Pulmonary artery endothelial cell (primary cell): ENCODE measurements at places on chromosomes 1 and 21. TPM values are rescaled to one million over a fixed set of nuclear protein-coding genes. Genes with fewer than 3 reads are reported as not detected.

GRCh38 chr1:91687452-91687851 is 186.8 kb downstream of the CDC7 start:
- no peak for DNase-seq

- no peak for DNase-seq
These were observed 31.7 kb upstream of the FNBP1L start for GRCh38 chr1:93416183-93416582.

DNA sequence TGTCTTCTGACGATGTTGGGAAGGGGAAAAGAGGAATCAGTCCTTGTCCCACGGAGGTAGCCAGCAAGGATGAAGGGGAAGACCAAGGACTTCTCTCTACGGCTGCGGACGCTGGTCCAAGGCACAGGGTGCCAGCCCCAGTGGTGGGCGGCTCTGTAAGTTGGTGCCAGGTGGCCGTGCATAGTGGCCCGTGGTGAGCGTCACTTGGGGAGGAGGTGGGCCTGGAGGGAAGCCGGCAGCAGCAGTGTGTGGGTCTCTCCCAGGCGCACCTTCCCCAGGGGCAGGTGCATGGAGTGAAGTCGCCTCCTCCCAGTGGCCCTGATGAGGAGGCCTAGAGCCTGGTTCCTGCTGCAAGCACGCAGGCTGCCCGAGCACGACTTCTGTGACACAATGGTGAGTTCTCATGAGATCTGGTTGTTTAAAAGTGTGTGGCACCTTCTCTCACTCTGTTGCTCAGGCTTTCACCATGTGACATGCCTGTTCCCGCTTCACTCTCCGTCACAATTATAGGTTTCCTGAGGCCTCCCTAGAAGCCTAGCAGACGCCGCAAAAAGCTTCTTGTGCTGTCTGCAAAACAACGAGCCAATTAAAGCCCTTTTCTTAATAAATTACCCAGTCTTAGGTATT is 43.6 kb upstream of the TIAM1 start:
- no peak for DNase-seq

GRCh38 chr1:229907884-229908638 is 159.0 kb upstream of the GALNT2 start:
- DNase-seq: no peak

DNA sequence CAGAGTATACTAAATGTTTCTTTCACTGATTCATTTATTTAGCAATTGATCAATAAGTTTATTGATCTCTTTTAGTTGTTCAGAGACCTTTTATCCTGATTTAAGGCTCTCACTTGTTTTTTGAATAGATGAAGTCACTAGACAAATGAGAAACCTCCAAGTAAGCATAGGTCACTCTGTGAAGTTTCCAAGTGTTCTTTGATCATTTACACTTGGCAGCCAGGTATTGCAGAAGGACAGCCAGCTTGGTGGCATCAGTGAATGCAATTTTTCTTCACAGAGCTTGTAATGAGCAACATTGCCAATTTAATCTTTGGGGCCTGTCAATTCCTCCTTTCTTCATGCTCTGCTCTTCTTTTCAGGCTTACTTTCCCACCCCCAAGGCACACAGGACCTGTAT is 413.0 kb downstream of the OMA1 start:
- DNase-seq: no peak

GRCh38 chr21:36450511-36450910 is 29.4 kb downstream of the CLDN14 start:
- DNase-seq: no peak

DNA sequence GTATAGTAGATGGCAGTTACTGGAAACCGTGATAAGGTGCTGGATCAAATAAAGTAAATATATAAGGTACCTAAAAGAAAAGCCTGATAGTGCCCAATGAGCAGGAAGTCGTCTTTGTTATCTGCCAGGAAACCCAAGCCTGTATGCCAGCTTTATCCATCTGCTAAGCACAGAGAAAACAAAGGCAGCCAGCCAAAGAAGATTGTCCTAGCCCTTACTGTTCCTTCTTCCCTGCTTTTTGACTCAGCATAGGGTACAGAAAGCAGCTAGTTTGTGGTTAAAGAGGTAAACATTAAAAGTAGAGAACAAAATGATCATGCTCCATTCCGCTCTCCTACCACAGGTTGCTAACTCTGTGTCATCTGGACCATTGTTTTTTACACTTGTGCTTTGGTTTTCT is 10.1 kb downstream of the KRTAP22-2 start:
- no peak for DNase-seq

DNA sequence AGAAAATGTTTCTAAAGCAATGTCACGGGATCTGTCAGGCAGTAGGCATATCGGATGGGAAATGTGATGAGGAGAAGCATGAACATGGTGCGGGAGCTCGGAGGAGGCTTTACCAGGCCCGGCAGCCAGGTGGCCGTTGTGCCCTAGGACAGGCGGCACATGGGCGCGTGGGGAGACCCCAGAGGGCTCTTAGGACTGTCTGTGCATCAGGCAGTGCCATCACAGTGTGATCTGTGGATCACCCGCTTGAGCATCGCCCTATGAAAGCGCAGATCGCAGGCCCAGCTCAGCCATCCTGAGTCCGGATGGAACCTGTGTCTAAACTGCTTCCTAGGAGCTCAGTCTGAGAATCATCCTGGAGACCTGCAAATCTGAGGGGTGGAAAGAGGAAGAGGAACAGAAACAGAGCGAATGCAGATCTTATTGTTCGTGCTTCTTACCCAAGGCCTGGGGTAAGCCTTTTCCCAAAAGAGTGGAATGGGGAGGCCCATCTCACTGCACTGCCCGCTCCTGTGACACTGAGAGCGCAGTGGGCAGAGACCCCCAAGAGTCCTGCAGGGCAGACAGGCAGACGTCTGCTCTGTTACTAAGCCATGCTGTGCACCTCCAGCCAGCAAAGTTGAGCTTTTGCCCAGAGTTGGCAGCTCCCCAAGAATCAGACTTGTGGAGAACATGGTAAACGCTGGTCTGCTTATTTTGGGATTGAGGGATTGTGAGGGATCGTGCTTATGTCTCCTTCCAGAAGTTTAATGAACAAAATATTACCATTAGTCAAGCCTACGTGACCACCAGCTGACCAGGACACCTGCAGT is 251.0 kb downstream of the RHOU start:
- DNase-seq: no peak

- no peak for DNase-seq
These were observed 73.5 kb downstream of the LRIG2 start for GRCh38 chr1:113146242-113147072.

DNA sequence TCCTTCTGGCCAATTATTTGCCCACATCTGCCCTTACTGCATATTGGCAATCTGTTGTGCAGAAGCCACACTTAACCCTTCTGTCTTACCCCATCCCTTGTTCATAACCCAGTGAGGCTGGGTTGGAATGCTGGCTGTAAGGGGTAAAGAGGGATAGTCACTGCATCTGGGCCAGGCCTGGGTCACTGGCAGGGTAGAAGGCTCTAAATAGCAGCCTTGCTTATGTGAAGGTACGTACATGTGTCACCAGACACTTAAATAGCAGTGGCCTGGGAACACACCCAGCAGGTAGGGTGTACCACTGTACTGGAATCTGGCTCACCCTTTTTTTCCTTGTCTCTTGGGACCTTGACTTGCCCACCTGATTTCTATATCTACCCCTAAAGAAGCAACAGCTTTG is 9.9 kb upstream of the TARS2 start:
- no peak for DNase-seq

DNA sequence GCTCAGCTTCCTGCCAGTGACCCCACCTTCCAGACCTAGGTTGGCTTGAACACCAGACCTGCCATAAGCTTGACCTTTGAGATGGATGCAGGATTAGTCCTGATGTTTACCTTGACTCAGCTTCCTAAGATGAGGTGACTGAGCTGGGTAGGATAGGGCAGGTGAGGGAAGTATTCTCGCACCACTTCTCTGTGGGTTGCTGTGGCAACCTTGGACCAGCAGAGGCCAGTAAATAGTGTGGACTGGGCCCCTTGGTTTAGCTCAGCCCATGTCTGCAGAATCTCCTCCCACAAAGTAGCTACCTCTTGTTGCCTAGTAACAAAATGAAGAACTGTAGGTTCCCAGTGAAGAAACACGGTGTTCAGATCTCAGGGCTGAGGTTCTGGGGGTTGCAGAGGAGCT is 8.4 kb downstream of the RPS6KA1 start:
- no peak for DNase-seq

- DNase-seq: no peak
These were observed 18.5 kb downstream of the SELL start for GRCh38 chr1:169692756-169693460.

- DNase-seq: no peak
These were observed 49.6 kb upstream of the KRTAP19-8 start for GRCh38 chr21:31087639-31088473.

Gene TNFAIP8L2
- 0.13 and 0.35 TPM in 2 replicates for total RNA-seq

Gene BRINP3
- total RNA-seq: not detected in 2 replicates

Gene SEMA6C
- total RNA-seq: 5.3 and 19.5 TPM in 2 replicates

Gene TRIM62
- total RNA-seq: 1.1 and 1.5 TPM in 2 replicates

Gene ESPN
- total RNA-seq: 0.79 and 0.81 TPM in 2 replicates

Gene NEGR1
- 12.4 and 13.3 TPM in 2 replicates for total RNA-seq
